D721Med (cell line): ENCODE measurements at places on chromosomes 6 and 20.

DNA sequence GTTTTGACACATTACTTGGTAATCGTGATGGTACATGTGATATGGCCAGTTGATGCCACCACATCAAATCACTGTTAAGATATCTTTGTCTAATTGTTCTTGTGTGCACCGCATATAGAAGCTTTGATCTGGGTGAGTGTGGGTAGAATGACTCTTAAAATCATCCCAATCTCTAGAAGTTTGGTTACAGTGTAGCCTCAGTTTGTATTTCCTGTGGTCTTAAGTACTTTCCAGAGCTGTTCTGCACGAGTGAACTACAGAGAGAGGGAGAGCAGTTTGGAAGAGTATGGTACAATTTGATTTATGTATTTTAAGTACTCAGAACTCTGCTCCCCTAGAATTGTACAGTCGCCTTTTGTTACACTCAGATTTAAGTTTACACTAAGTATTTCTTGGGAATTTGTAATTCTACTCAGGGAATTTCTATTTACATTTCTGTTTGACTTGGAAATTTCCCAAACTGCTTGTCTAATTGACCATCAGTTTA, 37.5 kb downstream of the SNX9 start:
- no peak for DNase-seq

DNA sequence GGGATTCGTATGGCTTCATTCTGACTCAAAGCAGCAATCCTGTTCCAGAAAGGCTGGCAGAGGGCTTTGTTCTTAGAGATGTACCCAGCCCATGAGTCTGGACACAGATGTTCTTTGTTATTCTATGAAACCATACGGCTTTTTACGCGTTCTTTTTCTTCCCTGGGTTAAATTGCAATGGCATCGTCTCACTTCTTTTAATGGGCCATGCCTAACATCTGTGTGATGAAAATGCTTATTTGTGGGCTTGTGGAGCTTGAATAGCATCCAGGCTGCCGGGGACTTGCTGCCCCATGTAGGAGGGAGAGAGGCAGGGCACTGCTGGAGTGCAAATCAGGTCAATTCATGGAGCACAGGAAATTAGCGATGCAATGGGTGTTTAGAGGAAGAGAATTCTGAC, 19.4 kb downstream of the FAM50B start:
- no peak for DNase-seq

- no peak for DNase-seq
Observed at GRCh38 chr6:126027601-126028000, 41.3 kb downstream of the TRMT11 start.

- DNase-seq, result no peak
Observed at GRCh38 chr6:15405129-15406068, 159.5 kb downstream of the JARID2 start.

- DNase-seq, result no peak
Observed at GRCh38 chr20:58131551-58132142, 96.8 kb downstream of the ANKRD60 start.

DNA sequence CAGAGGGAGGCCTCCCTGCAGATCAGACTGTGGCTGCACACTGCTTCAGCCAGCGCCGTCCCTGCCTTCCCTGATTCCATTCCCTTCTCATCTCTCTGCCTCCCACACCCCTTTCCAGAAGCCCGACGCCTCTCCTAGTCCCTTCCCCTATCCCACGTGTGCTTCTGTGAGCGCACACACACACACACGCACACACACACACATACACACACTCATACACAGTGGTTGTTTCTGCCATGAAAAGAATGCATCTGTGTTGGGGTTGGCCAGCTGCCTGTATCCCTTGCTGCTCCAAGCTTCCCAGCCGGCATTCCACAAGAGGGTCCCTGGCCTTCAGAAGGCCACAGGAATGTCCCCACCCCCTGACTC, 51.7 kb downstream of the MOCS1 start:
- no peak for DNase-seq

GRCh38 chr20:51532577-51533191, 9.8 kb downstream of the NFATC2 start:
- DNase-seq, result no peak
